ENCODE measurements at places on chromosomes 6 and 20.

- no peak for DNase-seq
These were observed 29.1 kb downstream of the RREB1 start for GRCh38 chr6:7136859-7137334.

DNA sequence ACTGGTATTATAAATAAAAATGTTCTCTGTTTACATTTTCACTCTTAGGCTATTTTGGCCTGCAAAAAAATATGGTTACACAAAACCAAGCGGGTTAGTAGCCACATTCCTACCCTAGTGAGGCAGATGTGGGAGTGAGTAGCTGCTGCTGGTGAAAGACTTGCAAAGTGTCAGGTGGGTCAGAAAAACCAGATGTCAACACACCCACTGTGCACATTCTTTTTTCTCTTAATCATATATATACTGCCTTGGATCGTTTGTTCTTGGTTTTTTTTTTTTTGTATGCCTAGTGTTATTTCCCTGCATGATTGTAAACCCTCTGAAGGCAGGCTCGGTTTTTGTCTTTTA is 68.0 kb upstream of the TFB1M start:
- no peak for DNase-seq

GRCh38 chr6:44868335-44868668 is 459.8 kb upstream of the RUNX2 start:
- no peak for DNase-seq

DNA sequence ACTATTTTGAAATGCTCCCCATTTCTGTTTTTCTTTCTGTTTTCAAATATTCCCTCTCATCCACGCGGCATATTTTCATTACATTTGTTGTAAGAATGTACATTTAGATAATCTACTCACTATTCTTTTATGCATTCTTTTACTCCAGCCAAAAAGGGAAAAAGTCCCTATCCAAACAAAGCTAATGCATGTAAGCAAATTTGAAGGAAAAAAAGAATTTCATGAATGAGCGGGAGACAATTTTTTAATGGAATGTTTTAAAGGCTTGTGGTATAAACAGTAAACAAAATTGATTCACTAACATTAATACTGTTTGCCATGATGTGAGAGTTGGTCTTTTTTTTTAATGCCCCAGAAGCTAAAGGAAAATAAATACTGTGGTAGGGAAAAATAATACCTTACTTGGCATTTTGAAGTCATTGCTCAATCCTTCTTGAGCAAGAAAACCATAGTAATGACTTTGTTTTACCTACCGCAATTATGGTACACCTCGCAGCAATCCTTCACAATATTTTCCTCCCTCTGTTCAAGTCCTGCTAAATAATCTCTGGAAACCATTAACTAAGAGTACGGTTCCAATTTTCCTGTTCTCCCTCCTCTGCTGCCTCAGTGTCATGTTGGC is 79.0 kb downstream of the BACH2 start:
- no peak for DNase-seq
